Thoracic aorta (tissue), 2 donors: ENCODE measurements at places on chromosomes 12 and 14.

DNA sequence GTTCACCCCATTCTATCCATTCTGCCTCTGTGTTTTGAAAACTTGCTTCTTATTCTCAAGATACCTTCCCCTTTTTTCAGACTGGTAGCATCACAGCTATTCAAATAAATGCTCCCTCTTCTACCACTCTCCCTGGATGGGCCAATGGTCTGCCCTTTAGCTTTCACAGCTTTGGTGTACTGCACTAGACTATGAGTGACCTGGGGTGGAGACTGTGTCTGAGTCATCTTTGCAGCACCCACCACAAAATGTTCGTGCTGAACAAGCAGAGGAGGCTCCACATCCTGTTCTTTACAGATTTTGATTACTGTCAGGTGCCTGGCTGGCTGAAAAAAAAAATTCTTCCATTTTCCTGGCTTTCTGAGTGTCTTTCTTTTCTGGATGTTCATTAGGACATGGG is 1104.1 kb upstream of the TMEM132C start:
- H3K27ac ChIP-seq = no peak overlapping the region
- H3K27me3 ChIP-seq = no peaks in the 10 kb centered on the region
- H3K4me3 ChIP-seq = no peak overlapping the region
- no peaks in the 10 kb centered on the region for H3K4me1 ChIP-seq

- H3K36me3 ChIP-seq = no peaks in the 10 kb centered on the region
- H3K4me1 ChIP-seq = peaks cover 24% of the 10 kb centered on the region
- no peak for DNase-seq
- H3K4me3 ChIP-seq = no peak overlapping the region
Measured at GRCh38 chr14:22375321-22375930, 213.6 kb downstream of the DAD1 start.

GRCh38 chr12:98669751-98670150 is 24.7 kb downstream of the APAF1 start:
- no peaks in the 10 kb centered on the region for H3K4me1 ChIP-seq
- H3K27me3 ChIP-seq = no peaks in the 10 kb centered on the region
- no peak overlapping the region for H3K27ac ChIP-seq

DNA sequence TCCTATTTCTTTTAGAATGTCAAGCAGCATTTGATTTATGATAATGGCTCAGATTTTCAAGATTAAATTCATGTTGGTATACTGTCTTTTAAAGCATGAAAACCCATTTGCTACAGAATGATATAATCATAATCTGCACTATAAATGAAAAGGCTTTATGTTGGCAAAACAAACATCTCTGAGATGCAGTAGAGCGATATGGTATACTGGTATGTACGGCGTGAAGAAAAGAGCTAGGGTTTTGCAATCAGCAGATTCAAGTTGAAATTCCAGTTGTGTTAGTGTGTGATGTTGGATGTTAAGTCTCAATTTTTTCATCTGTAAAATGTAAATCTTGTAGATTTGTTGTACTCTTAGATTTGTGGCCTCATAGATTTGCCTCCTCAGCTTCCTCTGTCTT is 53.2 kb upstream of the DYRK2 start:
- no peaks in the 10 kb centered on the region for H3K27me3 ChIP-seq
- H3K4me1 ChIP-seq = peaks cover 10% of the 10 kb centered on the region
- no peak for DNase-seq
- no peak overlapping the region for H3K27ac ChIP-seq
- H3K36me3 ChIP-seq = no peaks in the 10 kb centered on the region
- no peak overlapping the region for H3K4me3 ChIP-seq

DNA sequence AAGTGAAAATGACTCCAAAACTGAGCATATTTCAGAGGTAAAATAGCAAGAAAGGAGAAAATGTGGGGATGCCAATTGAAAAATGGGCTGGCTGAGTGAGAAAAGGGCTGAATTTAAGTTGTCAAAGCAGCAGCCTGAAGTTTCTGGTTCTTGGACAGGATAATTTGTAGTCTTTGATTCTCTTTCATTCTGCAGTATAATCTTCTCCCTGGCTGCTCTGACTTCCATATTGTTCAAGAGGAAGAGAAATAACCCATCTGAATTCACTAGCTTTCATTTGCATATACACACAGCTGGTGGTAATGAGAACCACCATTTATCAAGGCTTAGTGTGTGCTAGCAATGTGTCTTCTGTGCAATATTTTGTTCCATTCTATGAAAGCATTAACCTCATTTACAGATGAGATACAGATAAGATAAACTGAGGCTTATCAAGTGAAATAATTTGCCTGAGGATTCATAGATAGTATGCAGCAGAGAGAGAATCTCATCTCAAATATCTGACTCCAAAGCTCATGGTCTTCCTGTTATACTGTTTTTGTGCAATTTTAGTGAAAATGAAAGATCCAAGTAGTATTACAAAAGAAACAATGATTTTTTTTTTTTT is 184.2 kb downstream of the TMTC2 start:
- H3K27ac ChIP-seq = no peak overlapping the region
- no peak for DNase-seq
- H3K36me3 ChIP-seq = no peaks in the 10 kb centered on the region
- no peaks in the 10 kb centered on the region for H3K4me1 ChIP-seq

GRCh38 chr12:92462049-92462448 is 240.7 kb upstream of the PLEKHG7 start:
- no peak overlapping the region for H3K27ac ChIP-seq
- no peak for DNase-seq
- no peaks in the 10 kb centered on the region for H3K4me1 ChIP-seq
- no peaks in the 10 kb centered on the region for H3K36me3 ChIP-seq
- H3K4me3 ChIP-seq = no peak overlapping the region
- H3K27me3 ChIP-seq = no peaks in the 10 kb centered on the region

GRCh38 chr14:24892497-24893051 is 157.4 kb downstream of the STXBP6 start:
- H3K4me1 ChIP-seq = no peaks in the 10 kb centered on the region
- no peak overlapping the region for H3K27ac ChIP-seq
- H3K4me3 ChIP-seq = no peak overlapping the region
- no peaks in the 10 kb centered on the region for H3K27me3 ChIP-seq

- no peak for DNase-seq
- H3K4me1 ChIP-seq = no peaks in the 10 kb centered on the region
- H3K4me3 ChIP-seq = no peak overlapping the region
- no peak overlapping the region for H3K27ac ChIP-seq
Measured at GRCh38 chr12:13471471-13471870, 274.9 kb downstream of the EMP1 start.

GRCh38 chr12:28611449-28611848 is 421.2 kb downstream of the CCDC91 start:
- no peaks in the 10 kb centered on the region for H3K36me3 ChIP-seq
- no peak for DNase-seq
- no peaks in the 10 kb centered on the region for H3K27me3 ChIP-seq
- H3K4me3 ChIP-seq = no peak overlapping the region

GRCh38 chr12:2543801-2544200 is 251.0 kb upstream of the FKBP4 start:
- no peak overlapping the region for H3K27ac ChIP-seq
- no peak overlapping the region for H3K4me3 ChIP-seq
- H3K27me3 ChIP-seq = no peaks in the 10 kb centered on the region
- peaks cover 5% of the 10 kb centered on the region for H3K36me3 ChIP-seq
- H3K4me1 ChIP-seq = no peaks in the 10 kb centered on the region

GRCh38 chr12:116406529-116406928 is 129.0 kb upstream of the MED13L start:
- H3K36me3 ChIP-seq = no peaks in the 10 kb centered on the region
- H3K4me1 ChIP-seq = peaks cover 23% of the 10 kb centered on the region
- peak; percentile 86 for DNase-seq
- peak overlapping the region; percentile 26 for H3K27ac ChIP-seq
- no peak overlapping the region for H3K4me3 ChIP-seq
- no peaks in the 10 kb centered on the region for H3K27me3 ChIP-seq

DNA sequence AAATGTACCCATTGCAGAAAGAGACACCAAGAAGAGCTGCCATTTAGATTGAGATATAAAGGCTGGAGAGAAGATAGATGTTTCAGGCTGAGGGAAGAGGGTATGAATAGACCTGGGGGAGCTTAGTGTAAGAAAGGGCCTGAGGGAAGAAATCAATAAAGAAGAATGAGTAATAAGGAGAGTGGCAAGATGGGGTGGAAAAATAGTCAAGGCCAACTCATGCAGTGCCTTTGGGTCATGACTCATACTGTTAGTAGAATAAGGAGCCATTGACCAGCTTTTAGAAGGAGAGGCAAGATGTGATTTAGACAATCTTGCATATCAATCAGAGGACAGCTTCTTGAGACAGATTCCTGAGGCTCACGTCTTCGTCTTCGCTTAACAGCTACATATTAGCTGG is 287.5 kb downstream of the DUSP6 start:
- H3K36me3 ChIP-seq = no peaks in the 10 kb centered on the region
- H3K4me1 ChIP-seq = no peaks in the 10 kb centered on the region

DNA sequence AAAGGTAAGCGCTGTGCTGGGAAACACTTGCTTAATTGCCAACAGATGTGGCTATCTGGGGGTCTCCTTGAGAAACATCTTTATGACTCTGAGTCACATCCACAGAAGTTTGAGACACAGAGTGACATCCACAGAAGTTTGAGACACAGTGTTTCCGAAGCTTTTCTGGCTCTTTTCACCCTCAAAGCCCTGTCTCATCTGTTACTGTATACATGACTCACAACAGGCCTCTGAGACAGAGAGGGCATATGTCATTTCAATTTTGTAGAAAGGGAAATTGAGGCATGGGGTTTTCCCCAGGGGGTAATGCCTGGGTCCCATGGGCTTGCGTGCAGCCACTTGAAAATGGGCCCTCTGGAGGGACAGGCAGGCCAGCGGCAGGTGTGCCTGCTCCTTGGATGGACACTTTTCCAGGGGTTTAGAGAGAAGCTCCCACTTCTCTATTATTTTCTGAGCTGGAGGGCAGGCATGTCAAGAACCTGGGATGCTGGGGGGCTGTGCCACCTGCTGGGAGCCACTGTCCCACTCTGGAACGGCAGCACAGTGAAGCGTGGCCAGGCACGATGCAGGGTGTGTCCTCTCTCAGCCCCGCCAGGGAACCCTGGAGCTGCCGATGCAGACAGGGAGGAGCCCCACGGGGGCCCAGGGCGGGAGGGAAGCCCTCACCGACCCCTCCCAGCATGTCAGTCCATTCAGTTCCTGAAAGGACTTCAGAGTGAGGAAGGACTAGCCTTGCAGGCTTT is 111.3 kb upstream of the FKBP4 start:
- peaks cover 71% of the 10 kb centered on the region for H3K36me3 ChIP-seq
- no peaks in the 10 kb centered on the region for H3K4me1 ChIP-seq
- H3K27ac ChIP-seq = no peak overlapping the region
- H3K27me3 ChIP-seq = no peaks in the 10 kb centered on the region
- no peak overlapping the region for H3K4me3 ChIP-seq
- DNase-seq = no peak

- H3K36me3 ChIP-seq = no peaks in the 10 kb centered on the region
- DNase-seq = no peak
- no peak overlapping the region for H3K4me3 ChIP-seq
- H3K4me1 ChIP-seq = no peaks in the 10 kb centered on the region
- no peaks in the 10 kb centered on the region for H3K27me3 ChIP-seq
- H3K27ac ChIP-seq = no peak overlapping the region
Measured at GRCh38 chr14:91364524-91365270, 52.9 kb downstream of the CCDC88C start.

DNA sequence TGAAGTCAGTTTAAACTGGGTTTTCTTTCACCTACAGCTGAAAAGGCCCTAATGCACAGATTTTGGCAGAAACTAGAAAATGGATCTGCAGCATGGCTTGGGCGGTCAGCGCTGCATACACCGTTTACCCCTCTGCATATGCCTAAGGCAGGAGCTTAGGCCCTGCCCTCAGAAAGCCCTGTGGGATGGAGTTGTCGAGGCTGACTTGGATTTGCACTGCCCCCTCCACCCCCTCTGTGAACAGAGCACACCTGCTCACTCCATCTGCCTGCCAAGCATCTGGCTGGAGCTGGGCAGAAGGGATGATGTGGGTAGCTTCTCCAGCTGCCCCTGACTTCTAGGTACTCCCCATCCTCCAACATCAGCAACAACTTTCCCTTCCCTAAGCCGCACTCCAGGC is 41.9 kb downstream of the TTC7B start:
- no peak overlapping the region for H3K4me3 ChIP-seq
- no peak for DNase-seq
- no peaks in the 10 kb centered on the region for H3K27me3 ChIP-seq
- peaks cover 14% of the 10 kb centered on the region for H3K36me3 ChIP-seq
